ENCODE measurements at places on chromosomes 16 and 17.

- DNase-seq, result no peak
These were observed 30.7 kb downstream of the CEP95 start for GRCh38 chr17:64537488-64537887.

DNA sequence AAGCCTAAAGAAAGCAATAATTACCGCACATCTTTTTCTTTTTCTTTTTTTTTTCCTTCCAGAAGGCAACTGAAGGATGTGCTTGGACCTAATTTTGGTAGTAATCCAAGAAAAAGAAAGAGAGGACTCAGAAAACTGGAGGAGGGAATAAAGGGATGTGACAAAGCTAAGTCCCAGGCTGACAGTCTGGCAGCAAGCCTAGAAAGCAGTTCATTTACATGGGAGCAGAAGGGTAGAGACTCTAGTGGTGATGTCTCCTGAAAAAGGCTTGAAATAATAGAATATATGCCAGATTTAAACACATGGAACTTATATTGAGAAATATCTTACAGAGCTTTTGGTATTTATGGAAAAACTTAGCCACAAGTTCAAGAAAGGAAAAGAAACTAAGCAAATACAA, 101.0 kb upstream of the SHISA6 start:
- DNase-seq, result no peak

DNA sequence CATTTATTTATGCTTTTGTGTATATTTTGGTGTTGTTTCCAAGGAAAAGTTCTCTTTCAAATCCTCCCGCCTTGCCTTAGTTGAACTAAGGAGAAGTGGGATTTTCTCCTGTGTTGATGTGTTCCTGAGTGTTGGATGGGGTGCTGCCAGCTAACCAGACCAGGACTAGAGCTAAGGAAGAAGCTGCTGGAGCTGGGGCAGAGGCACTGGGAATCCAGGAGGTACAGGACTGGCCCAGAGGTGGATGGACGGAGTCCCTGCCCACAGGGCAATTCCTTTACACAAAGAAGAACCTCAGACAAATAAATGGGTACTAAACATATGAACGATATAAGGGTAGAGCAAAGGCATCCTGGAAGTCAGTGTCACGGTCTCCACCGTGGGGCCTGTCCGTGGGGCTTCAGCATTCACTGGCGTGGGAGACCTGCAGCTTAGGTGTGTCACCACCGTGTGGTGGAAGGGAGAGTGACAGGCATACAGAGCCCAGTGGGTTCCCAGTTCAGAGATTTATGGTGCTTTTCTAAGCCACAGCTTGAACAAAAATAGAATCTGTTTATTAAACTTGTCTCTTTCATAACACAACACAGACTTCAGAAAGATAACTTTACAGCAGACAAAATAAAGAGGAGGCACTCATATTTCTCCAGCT, 270.7 kb downstream of the NTN1 start:
- peak; percentile 23 for DNase-seq

- DNase-seq, result no peak
These were observed 1.4 kb downstream of the PLCD3 start for GRCh38 chr17:45130681-45131615.

- DNase-seq, result no peak
These were observed 231.4 kb upstream of the RPL38 start for GRCh38 chr17:73972056-73972455.

GRCh38 chr17:75979705-75980187, 706 bp downstream of the TEN1 start:
- no peak for DNase-seq

GRCh38 chr16:19227643-19228042, 57.9 kb upstream of the CLEC19A start:
- DNase-seq, result no peak

DNA sequence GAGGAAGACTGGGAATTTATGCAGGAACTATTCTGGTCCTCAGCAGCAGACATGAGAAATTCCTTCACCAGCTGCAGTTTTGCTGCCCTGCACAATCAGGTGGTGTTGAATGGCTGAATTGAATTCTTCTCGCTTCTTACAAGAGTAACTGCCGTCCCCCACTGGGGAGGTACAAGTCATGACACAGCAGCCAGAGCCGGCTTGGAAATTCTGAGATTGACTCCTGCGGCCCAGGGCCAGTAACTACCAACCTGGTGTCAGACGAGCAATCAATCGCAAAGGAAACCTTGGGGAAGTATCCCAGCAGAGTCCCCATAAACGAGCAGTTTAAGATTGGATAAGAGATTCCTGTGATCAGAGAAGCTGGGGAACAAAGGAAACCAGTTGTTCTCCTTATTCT, 30.7 kb downstream of the KNOP1 start:
- DNase-seq, result no peak

- DNase-seq, result no peak
These were observed 8.7 kb upstream of the SLC7A5 start for GRCh38 chr16:87877942-87878507.

DNA sequence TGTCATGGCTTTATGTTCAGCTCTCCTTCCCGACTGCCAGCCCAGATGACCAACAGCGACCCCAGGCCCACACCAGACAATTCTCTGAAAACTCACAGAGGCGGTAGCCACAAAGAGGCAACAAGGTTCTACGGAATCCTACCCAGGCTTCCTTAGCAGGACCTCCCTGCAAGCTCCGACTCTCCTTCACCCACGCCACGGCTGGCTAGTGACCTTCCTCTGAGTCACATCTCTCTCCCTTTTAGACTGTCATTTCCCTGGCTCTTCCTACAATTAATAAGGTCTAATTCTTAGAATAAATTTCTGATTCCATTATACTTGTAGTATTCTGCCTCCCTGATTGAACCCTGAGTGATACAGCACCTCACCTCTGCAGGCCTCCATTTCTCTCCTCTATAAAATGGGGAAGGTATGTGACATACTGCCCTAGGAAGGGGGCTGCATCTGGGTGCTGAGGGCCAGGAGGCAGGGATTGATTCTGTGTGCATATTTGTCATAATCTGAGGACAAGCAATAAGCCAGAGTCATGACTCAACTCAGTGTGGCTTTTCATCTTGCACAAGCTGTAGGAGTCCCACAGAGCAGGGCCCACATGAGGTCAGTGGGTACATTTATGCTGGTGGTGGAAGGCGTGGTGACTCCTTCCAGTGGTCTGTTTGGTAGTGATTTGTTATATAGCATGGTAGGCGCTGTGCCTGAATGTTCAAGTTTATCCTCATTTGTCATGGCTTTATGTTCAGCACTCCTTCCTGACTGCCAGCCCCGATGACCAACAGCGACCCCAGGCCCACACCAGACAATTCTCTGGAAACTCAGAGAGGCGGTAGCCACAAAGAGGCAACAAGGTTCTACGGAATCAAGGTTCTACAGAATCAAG, 46.2 kb downstream of the SMPD3 start:
- peak; percentile 18 for DNase-seq

DNA sequence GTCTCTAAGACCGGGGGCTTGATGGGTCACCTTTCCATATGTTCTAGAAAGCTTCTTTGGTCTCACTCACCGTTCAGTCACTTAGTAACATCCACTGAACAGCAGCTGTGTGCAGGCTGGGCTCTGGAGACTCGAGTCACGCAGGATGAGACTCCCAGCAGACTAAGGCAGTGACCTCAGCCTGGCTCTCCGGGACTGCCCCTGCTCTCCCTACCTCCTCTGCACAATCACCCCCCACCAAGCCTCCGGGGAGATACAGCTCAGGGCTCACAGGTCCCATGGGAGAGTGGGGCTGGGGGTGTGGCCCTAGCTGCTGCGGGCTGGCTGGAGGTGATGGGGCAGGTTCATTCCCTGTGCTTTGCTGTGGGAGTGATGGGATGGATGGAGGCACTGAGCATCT, 14.1 kb downstream of the FLYWCH2 start:
- no peak for DNase-seq

DNA sequence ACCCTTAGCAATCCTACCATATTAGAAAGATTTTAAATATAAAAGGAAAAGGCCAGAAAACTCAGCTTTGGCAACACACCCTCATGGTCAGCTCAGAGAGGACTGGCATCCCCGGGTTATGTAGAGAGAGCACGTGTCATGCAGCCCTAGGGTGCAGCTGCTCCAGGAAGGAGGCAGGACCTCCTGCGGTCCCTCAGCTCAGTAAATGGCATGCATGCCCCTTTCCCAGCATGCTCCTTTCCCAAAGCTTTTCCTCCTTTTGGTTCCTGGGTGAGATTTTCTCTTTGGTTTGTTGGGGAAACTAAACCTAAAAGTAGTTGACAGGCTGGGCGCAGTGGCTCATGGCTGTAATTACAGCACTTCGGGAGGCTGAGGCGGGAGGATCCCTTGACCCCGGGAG, 3.9 kb downstream of the GAN start:
- no peak for DNase-seq
